ENCODE measurements at places on chromosomes 2 and 18.

DNA sequence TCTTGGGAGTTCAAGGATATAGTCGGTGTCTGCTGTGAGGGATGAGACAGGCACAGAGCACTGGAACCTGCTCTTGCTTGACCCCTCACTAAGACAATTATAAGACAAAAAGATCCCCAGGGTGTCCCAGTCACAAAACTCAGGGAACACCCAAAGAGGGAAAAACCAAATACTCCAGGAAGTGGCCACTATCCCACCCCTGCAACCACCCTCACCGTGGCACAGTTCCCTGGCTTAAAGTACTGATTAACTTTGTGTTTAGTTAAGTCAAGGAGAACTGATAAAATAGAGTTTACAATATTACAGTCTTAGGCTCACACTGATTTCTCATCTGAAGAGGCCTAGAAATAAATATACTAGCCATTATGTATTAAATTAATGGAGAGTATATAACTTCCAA is 13.5 kb downstream of the IL36B start:
- DNase-seq = no peak

DNA sequence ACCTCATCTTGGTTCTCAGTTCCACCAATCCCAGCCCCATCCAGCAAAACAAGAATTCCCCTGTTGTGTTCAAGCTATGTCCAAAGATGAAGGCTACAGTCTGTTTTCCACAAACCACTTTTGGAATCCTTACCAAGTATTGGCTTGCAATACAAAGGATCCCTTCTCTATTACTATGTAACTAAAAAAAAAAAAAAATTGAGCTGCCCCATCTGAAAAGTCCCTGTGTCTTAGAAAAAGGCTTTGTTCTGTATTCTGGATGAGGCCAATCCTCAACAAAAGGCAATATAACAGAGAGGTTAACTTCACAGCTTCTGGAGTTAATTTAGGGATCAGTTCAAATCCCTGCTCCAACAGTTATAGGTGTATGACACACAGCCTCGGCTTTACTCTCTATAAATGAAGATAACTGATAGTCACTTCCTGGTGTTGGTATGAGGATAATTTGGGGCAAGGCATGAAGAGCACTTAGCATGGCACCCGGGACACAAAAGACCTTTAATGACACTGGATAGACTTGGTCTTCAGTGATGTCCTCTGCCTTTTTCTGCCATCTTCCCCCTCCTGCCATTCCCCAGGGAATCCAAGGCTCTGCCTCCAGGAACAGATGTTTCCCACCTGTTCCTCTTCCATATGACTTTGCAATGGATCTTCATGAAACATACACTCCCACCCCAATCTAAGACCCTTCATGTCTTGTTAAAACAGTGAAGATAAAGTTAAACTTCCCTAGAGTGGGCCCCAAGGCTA is 61.2 kb upstream of the ATL2 start:
- no peak for DNase-seq

GRCh38 chr2:175167076-175167791 is 769 bp downstream of the ATF2 start:
- no peak for DNase-seq

- peak; percentile 53 for DNase-seq
Measured at GRCh38 chr2:237694415-237695194, 67.2 kb downstream of the LRRFIP1 start.

DNA sequence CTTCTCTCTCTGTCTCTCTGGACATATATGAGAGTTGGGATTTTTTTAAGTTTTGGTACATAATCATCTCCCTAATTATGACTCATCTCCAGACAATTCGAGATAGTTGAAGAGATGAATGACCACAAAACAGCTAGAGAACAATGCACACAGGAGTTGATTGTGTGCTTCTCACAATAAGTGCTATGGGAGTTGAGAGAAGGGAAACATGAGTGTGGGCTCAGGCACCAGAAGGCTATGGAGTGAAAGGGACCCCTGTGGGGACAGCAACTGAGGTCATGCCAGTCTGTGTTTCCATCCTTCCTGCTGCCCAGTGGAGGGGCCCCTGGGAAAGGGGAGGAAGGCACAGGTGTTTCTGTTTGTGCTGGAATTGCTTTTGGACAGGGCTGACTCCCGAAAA is 6.5 kb upstream of the YWHAQ start:
- peak; percentile 58 for DNase-seq

GRCh38 chr2:143428700-143429099 is 299.5 kb downstream of the ARHGAP15 start:
- DNase-seq = peak; percentile 46

- DNase-seq = no peak
Measured at GRCh38 chr2:114020668-114021067, 130.8 kb downstream of the ACTR3 start.
